Memory B cell (primary cell): ENCODE measurements at places on chromosomes 3 and 15.

DNA sequence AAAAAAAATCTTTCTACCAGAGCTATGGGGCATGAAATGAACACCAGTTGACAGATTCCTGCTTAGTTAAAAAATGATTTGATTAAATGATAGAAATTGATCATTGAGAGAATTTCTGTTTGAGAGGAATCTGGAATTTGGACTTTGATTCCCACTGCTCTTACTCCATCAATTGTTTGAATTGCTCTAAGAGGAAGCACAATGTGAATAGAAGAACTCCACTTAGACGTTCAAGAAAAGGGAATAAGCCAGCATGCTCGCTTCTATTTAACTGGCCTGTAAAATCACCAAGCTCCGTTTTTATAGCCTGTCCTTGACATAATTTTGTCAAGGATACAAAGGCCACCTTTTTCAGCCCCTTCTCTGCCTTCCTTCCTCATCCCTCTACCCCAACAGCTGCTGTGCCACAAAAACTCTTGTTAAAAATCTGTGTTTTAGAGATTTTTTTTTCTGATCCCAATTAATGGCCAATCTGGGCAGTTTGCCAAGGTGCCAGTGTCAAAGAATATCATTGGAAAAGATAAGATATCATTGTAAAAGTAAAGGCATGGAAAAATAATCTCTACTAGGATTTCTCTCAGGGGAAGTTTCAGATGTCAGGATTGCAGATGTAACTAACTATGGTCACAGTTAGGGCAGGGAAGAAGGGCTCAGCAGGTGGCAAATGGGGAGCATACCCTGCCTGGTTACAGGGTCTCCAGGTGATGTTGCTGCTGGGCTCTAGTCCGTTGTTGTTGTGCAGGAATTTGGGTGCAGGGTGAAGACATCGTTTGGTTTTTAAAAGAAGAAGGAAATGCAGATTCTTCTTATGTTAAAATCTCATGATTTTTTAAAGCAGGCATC, 301.8 kb upstream of the PDZRN3 start:
- no peaks in the 10 kb centered on the region for H3K4me1 ChIP-seq
- H3K36me3 ChIP-seq, result no peaks in the 10 kb centered on the region
- H3K27me3 ChIP-seq, result no peaks in the 10 kb centered on the region
- H3K4me3 ChIP-seq, result no peak overlapping the region
- no peak overlapping the region for H3K27ac ChIP-seq
- DNase-seq, result no peak

DNA sequence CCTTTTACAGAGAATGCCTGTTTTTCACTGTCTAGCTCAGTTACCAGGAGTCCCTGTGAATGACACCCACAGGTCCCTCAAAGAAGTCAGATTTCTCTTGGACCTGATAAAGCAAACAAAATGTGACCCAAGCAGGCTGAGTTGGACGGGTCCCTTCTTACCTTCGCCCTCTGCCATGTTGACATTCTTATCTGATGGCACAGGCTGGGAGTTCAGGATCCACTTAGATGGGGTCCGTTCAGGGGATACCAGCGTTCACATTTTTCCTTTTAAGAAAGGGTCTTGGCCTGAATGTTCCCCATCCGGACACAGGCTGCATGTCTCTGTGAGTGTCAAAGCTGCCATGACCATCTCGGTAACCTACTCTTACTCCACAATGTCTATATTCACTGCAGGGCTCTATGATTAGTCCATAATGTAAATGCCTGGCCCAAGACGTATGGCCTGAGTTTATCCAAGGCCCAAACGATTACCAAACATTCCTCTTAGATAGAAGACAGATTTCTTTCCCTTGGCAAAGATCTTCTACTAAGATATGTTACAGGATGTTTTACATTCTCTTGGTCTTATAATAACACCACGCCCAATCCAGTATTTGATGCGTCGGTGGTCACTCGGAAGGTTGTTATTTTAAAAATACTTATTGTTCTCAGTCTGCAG, 179.1 kb downstream of the THSD4 start:
- no peak for DNase-seq
- no peak overlapping the region for H3K4me3 ChIP-seq
- H3K27ac ChIP-seq, result no peak overlapping the region
- H3K36me3 ChIP-seq, result no peaks in the 10 kb centered on the region
- peaks cover 2% of the 10 kb centered on the region for H3K27me3 ChIP-seq

DNA sequence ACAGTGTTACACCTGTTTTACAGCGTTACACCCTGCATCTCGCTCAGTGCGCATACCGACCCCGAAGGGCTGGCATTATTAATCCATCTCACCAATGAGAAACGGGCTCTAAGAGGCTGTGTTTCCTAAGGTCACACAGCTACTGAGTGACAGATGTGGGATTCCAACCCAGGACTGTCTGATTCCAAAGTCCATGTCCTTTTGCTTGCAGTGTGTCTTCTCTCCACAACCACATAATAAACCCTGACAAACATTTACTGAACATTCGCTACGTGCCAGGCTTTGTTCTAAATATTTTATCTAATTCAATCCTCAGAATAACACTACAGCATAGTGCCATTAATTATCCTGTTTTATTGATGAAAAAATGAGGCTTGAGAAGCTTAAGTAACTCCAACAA, 79.1 kb downstream of the RAB11A start:
- DNase-seq, result no peak
- peaks cover 11% of the 10 kb centered on the region for H3K27me3 ChIP-seq
- H3K36me3 ChIP-seq, result no peaks in the 10 kb centered on the region

- no peaks in the 10 kb centered on the region for H3K27me3 ChIP-seq
- H3K4me1 ChIP-seq, result peaks cover 39% of the 10 kb centered on the region
- H3K36me3 ChIP-seq, result peaks cover 29% of the 10 kb centered on the region
Observed at GRCh38 chr3:141412087-141412935, 44.0 kb downstream of the ZBTB38 start.

DNA sequence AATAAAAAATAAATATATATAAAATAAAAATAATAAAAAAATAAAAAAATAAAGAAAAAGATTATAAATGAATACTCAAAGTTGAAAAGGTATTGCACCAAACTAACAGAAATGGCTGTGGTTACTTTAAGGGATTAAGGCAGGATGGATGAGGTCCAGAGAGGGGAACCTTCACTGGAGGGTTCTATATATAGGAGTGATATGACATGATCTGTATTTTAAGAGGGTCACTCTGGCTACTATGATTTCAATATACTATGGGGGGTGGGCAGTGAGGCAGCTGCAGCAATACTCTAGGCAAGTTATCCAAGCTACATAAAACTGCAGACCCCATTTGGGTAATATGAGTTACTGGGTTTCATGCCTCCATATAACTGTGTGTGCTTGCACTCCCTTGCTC, 24.6 kb downstream of the ACAD11 start:
- DNase-seq, result no peak
- H3K27me3 ChIP-seq, result no peaks in the 10 kb centered on the region
- peaks cover 29% of the 10 kb centered on the region for H3K36me3 ChIP-seq
- no peaks in the 10 kb centered on the region for H3K4me1 ChIP-seq
- no peak overlapping the region for H3K27ac ChIP-seq

DNA sequence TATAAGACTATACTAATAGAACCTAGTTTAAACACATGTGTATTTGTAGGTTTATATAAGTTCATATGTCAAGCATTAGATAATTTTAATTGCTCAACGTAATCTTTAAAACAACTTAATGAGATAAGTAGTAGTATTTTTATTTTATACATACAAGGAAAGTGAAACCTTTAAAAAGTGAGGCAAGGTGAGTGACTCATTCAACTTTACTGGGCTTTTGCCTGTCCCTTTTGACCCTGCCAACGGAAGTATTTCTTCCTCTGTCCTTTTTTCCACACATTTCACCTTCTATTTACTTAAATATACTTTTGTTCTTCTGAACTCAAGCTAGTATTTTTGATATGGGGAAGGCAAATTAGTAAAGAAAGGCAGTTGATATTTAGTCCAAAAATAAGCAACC, 78.5 kb downstream of the KBTBD8 start:
- H3K36me3 ChIP-seq, result no peaks in the 10 kb centered on the region
- H3K27me3 ChIP-seq, result no peaks in the 10 kb centered on the region
- DNase-seq, result no peak
- H3K4me3 ChIP-seq, result no peak overlapping the region
- H3K27ac ChIP-seq, result no peak overlapping the region
- H3K4me1 ChIP-seq, result peaks cover 17% of the 10 kb centered on the region

DNA sequence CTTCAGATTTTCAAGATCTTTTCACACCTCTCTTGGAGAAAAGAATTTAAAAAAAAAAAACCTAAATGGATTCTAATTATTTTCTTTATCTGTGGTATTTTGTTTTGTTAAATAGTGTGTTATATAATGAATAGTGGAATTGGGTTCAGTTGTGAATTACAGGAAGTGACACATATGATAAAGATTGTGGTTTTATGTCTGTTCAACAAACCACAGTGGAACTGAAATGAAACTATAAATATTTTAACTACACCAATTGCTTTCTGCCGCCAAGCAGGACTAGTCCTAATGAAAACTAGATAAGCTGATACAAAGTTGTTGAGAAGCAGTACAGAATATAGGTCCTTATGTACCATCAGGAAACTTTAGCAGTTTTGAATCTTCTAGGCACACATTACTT, 121.6 kb downstream of the UBE2E2 start:
- peaks cover 21% of the 10 kb centered on the region for H3K4me1 ChIP-seq
- H3K27ac ChIP-seq, result no peak overlapping the region
- no peaks in the 10 kb centered on the region for H3K27me3 ChIP-seq

DNA sequence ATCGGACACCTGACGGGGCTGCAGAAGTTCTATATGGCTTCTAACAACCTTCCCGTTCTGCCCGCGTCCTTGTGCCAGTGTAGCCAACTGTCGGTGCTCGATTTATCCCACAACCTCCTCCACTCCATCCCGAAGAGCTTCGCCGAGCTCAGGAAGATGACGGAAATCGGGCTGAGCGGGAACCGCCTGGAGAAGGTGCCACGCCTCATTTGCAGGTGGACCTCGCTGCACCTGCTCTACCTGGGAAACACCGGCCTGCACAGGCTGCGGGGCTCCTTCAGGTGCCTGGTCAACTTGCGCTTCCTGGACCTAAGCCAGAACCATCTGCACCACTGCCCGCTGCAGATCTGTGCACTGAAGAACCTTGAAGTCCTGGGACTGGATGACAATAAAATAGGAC, 9.8 kb upstream of the LRRC34 start:
- no peaks in the 10 kb centered on the region for H3K4me1 ChIP-seq
- no peak overlapping the region for H3K27ac ChIP-seq
- no peaks in the 10 kb centered on the region for H3K27me3 ChIP-seq
- H3K36me3 ChIP-seq, result no peaks in the 10 kb centered on the region

DNA sequence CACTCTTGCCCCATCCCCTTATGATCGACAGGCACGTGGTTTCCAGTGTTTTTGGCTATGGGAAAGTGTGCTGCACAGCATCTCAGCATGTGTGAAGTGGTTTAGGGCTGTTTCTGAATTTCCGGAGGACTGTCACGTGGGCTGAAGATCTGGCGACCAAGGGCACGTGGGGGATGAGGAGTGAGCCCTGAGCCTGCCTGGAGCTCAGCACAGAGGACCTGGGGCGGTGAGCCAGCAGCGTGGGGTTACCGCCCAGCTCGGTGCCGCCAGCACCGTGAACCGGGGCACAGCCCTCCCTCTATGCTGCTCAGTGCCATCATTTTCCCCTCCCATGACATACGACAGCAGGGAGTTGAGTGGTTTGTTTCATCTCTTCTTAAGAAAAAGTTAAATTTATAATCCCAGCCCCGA, 150.2 kb downstream of the DNAJB8 start:
- peaks cover 17% of the 10 kb centered on the region for H3K36me3 ChIP-seq
- no peaks in the 10 kb centered on the region for H3K4me1 ChIP-seq
- H3K4me3 ChIP-seq, result no peak overlapping the region
- H3K27ac ChIP-seq, result no peak overlapping the region
